ENCODE measurements at places on chromosomes 12 and 14.

DNA sequence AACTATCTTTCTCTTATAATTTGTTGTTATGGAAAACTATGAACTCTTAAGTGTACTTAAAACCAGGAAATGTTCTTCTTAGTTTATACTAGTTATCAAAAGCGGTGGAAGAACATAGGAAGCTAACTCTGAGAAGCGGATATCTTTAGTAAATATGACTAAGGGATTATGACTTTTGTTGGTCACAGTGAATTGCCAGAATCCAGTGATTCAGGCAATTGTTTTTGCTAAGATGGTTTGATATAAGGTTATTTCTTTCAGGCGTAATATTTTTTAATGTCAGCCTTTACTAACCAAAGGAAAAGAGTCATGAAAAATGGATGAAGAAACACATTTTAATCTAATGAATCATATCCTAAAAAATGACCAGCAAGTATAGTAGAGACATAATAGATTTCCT, 473.5 kb downstream of the FOXG1 start:
- no peak for DNase-seq

DNA sequence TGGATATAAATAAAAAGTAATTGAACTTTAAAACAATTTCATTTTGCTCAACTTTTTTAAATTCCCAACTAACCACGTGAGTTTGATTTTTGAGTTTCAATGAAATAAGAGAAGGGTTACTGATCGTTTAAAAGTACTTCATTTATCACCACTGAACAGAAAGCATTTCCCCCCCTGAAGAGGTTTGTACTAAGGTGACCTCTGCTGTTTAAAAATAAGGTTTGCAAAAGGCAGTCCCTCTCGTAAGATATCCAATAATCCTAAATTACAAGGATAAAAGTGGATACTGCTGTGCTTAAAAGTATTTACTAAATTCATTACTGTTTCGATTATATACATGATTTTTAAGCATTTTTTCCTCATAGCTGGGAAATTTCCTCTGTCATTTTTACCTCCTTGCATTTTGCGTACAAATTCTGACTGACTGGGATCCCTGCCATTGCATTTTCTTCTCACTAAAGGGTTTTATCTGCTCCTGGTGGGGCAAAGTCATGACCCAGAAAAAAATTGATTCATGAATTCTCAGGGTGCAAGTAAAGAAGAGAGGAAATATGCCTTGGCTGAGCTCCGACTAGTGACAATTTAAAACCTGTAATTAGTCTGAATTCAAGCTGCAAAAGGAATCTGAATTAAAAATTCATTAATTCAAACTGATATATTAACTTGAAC, 463.8 kb downstream of the PRKD1 start:
- DNase-seq = no peak

GRCh38 chr14:92585981-92586937, 72.7 kb downstream of the RIN3 start:
- no peak for DNase-seq

- DNase-seq = no peak
Measured at GRCh38 chr12:62711631-62712241, 223.2 kb downstream of the PPM1H start.

- peak; percentile 44 for DNase-seq
Measured at GRCh38 chr12:103626498-103626897, 39.4 kb downstream of the STAB2 start.

- DNase-seq = no peak
Measured at GRCh38 chr12:109759595-109759994, 46.0 kb downstream of the FAM222A start.

GRCh38 chr12:6696690-6697583, 3.7 kb downstream of the PIANP start:
- DNase-seq = no peak

DNA sequence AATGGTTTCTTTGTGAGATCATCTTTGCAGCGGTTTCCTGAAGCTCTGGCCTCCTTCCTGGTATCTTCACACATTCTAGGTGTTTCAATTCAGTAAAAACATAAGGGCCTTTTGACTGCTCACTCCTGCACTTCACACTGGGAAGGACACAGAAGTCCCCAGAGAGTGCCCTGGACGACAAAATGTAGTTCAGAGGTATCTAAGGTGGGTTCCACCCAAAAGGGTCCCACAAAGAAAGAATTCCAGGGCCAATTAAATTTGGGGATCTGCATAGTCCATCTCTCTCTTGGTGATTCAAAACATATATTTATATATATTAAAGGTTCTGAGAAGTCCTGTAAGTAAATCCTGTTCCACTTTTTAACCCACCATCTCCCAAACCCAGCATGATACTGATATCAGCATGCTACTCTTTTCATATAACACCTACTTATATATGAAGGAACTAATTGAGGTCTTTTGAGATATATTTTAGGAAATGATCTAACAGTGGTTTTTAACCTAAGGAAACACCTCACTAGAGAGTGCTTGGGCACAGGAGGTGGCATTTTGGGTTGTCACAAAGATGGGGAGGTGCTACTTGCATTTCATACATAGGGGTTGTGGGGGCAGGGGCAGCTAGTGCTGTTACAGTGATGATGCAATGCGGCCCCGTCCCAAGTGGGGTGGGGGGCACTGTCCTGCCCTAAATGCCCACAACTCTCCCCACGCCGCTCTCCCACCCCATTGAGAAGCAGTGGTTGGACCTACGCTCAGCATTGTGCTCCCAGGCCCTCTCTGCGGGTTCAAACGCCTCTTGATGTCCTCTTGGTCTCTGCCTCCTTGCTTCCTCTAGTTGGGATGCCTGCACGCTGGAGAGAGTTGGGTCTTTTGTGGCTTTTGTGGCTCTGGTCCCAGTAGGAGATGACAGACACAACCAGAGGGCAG, 109.4 kb downstream of the ARF6 start:
- DNase-seq = no peak

DNA sequence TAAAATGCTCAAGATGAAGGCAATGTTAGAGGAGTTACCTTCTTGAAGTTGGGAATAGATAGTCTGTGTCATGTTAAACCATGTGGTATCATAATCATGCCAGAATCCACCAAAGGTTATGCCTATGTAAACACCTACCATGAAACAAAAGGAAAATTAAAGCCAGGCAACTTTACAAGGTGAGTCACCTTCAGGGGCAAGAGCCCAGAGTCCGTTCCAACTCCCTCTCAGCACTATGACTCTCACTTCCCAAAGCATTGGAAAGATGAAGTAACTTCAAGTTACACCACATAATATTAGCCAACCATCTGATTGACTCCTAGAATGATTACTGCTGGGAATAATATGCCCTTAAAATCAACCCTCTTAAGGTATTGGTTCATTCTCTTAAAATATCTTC, 38.5 kb downstream of the CATSPERB start:
- DNase-seq = no peak

- no peak for DNase-seq
Measured at GRCh38 chr14:99728981-99729451, 44.9 kb downstream of the CYP46A1 start.

- DNase-seq = no peak
Measured at GRCh38 chr12:53071591-53072551, 7.3 kb downstream of the SPRYD3 start.

DNA sequence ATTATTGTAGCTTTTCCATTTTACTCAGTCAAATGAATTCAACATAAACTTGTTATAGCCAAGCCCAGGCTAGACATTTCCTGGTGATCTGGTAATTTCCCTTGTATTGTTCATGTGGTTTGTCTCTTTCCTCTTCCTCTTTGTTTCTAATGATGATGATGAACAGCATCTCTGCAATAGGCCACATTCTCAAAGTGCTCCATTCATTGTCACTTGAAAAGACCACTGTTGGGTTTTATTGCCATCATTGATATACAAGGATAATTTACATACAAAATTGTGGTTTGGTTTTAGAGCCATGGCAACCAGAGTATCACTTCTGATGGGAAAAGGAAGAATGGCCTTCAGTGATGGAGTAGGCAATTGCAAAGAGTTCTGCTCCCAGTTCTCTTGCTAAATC, 379.3 kb downstream of the RGS6 start:
- no peak for DNase-seq

- DNase-seq = no peak
Measured at GRCh38 chr12:120810021-120810420, 84.4 kb downstream of the ACADS start.

- no peak for DNase-seq
Measured at GRCh38 chr14:94663538-94663937, 51.3 kb downstream of the SERPINA3 start.

DNA sequence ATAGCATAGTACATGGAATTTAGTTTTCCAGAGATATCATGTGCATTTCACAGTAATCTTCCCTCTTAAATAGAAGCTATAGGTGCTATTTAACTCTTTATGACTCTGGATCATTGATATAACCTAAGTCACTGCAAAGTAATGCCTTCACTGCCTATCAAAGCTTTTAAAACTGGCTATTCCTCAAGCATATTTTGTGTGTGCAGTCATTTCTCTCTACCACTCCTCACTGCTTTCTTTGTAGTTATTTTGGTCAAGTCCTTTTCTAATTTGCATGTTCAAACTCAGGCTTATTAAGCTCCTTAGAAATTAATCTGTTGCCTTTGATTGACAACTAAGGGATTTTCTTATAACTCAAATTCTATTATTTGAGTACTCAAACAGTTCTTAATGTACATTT, 79.4 kb upstream of the PLEKHG7 start:
- no peak for DNase-seq

GRCh38 chr12:114757684-114758325, 73.8 kb upstream of the TBX3 start:
- DNase-seq = no peak

DNA sequence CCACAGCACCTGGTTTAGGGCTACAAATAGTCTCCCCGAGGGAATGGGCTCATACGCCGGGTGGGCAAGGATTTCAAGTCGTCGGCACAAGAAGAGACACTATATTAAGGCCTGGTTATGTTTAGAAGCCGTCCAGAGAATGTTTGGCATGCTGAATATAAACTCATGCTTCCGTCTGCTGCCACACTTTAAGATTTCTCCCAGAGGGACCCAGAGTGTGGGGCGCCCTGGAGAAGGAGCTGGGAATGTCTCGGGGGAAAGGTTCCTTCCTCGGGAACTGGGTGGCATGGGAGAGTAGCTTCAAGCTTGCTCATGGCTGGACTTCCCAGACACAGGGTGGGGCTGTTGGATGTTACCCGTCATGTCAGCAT, 295.7 kb downstream of the CACNA1C start:
- no peak for DNase-seq

DNA sequence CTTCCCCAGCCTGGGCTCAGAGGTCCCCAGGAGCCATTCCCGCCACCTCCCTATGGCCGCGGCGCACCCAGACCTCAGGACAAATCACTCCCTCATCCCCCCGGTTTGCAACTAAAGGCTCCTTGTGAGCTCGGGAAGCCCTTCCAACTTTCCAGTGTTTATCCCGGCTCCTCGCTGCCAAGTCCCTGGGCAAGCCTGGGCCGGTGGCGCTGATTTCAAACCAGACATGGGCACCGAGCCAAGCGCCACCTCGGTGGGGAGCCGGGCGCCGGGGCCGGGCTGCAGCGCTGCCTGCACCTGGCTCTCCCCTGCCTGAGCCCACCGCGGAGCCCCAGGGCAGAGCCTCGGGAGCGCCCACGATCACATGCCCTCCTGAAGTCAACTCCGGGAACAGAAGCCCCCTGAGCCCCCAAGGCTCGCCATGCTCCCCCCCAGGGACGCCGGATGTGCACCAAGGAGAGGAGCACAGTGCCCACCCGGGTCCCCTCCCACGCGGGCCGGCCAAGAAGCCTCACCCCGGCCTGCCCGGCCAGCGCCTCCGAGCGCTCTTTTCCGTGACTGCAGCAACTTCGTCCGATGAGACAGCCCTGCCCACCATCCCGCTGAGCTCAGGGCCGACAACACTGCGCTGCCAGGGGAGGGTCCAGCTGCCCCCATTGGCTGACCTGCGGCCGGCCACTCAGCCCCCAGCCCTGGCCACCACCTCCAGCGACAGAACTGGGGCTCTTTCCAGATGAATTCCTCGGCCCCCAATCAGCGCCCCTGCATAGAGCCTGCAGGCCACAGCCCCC, 50.0 kb downstream of the NCOR2 start:
- peak; percentile 70 for DNase-seq

- no peak for DNase-seq
Measured at GRCh38 chr14:65210118-65210821, 108.0 kb upstream of the MAX start.

GRCh38 chr12:22332202-22332601, 2.3 kb downstream of the ST8SIA1 start:
- DNase-seq = no peak

GRCh38 chr12:69987579-69988091, 162.6 kb downstream of the MYRFL start:
- DNase-seq = no peak

DNA sequence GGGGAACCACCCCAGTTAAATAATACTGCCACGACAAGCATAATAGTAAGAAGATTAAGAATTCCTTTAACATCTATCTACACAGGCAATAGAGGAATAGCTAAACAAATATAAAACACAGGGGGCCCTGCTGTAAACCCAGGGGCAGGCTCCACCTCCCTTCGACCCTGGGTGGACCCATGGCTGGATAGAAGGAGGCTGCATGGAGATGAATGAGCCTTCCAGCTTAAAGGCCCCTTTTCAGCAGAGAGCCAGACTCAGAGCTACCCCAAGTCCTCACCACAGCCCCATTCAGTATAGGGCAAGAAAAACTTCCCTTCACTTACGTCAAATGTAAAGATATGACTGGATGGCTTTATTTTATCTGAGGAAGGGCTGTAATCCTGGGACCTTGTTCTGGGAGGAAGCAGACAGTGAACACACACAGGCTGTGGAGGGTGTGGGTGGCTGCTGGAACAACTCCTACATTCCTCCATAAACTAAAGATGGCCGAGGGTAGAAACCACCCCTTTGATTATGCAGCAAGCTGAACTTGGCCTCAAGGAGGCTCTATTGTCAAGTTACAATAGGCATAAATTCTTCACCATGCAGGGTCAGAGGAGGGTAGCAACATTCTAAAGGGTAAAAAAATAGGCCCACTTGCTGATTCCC, 30.4 kb downstream of the NUAK1 start:
- no peak for DNase-seq

DNA sequence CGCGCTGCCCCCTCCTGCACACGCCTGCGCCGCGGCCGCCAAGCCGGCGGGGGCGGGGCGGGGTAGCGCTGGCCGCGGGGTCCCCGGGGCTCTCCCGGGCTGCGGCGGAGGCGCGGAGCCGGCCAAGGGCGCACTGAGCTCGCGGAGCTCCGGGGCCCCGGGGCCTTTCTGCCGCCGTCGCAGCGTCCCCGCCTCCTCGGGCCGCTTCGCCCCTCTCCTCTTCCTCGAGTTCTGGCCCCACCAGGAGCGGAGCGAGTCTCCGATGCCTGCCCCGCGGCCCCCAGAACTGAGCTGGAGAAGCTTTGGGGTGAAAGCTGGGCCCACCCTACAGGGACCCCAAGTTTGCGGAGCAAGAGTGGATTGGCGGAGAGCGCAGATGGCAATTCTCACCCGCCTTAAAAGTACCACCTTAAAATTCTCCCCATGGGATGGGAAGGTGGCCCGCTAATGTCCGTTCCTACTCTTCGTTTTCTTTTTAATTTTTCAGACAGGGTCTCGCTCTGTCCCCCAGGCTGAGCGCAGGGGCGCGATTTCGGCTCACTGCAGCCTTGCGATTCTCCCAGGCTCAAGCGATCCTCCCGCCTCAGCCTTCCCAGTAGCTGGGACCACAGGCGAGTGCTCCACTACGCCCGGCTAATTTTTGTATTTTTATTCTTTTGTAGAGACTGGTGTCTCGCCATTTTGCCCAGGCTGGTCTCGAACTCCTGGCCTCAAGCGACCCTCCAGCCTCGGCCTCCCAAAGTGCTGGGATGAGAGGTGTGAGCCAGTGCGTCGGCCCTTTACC, 129.6 kb downstream of the NDUFA12 start:
- DNase-seq = no peak

GRCh38 chr12:52581481-52581880, 7.8 kb upstream of the KRT74 start:
- no peak for DNase-seq

GRCh38 chr12:39807043-39807442, 187.4 kb upstream of the ABCD2 start:
- DNase-seq = no peak

Data from amygdala (tissue), 56 donors.